Activated CD8-positive, alpha-beta memory T cell treated with anti-CD3 and anti-CD28 coated beads for 4 hours (primary cell): ENCODE measurements at places on chromosomes 4 and X.

DNA sequence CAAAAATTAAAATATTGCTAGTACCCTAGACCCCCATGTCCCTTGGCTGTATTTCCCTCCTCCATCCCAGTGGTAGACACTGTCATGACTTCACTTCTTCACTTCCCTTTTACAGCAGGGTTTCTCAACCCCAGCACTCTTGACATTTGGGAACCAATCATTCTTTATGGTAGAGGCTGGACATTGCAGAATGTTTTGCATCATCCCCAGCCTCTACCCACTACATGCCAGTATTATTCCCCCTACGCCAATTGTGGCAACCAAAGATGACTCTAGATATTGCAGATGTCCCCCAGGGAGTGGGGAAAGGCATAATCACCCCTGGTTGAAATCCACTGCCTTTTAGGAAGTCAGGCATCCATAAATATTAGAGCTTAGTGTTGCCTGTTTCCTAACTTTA is 138.6 kb downstream of the AMELX start:
- DNase-seq: no peak

GRCh38 chr4:81418572-81418971 is 53.1 kb downstream of the RASGEF1B start:
- DNase-seq: no peak

- no peak for DNase-seq
Measured at GRCh38 chrX:110315551-110315950, 2.3 kb downstream of the AMMECR1 start.

- no peak for DNase-seq
Measured at GRCh38 chr4:103197765-103198110, 405 bp downstream of the CENPE start.

GRCh38 chr4:150192986-150193385 is 114.7 kb downstream of the DCLK2 start:
- no peak for DNase-seq

DNA sequence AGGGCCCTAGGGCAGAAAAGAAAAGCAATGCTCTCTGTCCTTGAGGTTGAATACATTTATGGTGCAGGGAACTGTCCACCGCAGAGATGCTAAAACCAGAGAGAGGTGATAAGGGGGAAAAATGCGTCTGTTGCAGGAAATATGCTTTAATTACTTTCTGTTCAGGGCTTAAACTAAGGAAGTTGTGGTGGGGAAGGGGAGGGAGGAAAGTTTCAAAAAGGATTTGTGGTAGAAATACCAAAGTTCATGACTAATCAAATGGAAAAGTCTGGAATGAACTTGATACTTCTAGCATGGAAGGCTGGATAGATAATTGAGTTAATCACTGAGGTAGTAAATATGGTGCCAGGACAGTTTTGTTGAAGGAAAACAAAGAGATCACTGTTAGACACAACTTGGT is 99.0 kb downstream of the ASB9 start:
- DNase-seq: no peak

- DNase-seq: no peak
Measured at GRCh38 chr4:28508636-28509035, 1648.0 kb downstream of the STIM2 start.

DNA sequence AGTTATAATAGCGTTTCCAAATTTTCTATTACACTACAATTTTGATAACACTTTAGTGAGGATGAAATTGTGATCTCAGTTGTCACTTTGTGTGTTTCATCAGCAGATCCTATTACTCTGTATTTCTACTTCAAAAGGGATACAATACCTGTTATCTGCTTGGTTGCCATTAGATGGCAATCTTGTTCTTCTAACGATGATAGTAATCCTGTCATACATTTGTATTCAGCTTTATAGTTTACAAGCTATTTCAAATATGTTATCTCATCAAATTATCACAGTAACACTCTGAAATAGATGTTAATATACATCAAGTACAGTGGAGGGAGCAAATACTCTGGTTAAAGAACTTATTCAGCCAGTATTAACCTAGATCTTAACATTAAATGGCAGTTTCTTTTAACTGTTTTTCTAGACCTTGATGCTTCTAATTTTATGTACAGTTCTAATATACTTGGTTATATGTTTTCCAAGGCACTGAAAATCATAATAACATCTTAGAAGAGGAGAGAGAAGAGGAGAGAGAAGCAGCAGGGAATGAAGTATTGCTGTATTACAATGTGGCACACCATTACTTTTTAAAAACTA is 292.0 kb downstream of the CCSER1 start:
- DNase-seq: no peak

DNA sequence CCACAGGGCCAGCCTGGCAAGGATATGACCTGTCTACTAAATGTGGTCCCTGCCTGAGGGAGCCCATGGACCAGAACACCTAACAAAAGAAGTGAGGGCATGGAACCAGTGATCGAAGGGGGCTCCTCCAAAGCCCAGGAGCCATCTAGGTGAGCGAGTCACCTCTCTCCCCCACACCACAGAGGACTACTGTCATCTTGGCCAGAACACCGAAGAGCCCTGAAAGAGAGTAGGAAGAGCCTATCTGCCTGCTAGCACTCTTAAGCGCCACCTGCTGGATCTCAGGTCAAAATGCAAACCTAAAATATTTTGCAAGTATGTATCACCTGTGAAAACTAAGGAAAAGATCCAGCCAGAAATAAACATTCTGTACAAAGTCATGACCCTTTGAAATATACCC is 137.9 kb upstream of the ZXDB start:
- no peak for DNase-seq

DNA sequence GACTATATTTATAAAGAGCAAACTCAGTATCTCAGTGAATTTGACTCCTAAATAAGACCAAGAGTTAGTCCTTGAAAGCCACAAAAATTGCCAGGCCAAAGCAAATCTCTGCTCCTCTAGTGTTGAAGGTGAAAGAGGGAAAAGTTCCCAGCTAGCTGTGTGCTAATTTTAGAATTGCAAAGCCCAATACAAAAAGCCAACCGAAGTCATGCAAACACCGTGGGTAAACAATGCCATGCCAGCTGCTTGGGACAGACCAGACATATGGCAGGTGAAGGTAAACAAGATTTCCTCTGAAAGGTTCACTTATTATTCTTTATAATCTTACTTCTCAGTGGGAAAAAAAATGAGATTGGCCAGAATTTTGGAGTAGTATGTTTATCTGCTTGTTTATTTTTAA is 80.5 kb upstream of the LNX1 start:
- DNase-seq: no peak

GRCh38 chr4:7987148-7987989 is 47.7 kb upstream of the AFAP1 start:
- peak; percentile 27 for DNase-seq

DNA sequence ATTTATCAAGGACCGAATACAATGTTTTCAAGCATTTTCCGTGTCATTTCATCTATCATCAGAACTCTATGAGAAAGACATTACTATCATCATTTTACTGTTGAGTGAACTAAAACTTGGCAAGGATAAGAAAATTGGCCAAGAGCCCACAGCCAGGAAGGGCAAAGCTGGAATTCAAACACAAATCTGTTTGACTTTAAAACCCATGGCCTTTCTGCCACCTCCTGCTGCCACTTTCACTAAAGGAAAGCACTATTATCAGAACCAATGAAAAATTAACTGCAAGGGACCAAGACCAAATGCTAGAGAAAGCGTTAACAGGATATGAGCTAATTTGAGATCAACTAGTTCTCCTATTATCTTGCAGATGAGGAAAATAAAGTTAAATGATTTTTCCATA is 2759.2 kb downstream of the ARAP2 start:
- no peak for DNase-seq

GRCh38 chrX:13829983-13830382 is 13.1 kb upstream of the GPM6B start:
- DNase-seq: no peak

- DNase-seq: no peak
Measured at GRCh38 chr4:155173371-155173770, 35.1 kb upstream of the NPY2R start.

GRCh38 chr4:165794834-165795233 is 78.2 kb upstream of the TLL1 start:
- DNase-seq: no peak

GRCh38 chr4:77496457-77496856 is 109.2 kb upstream of the CXCL13 start:
- no peak for DNase-seq

- no peak for DNase-seq
Measured at GRCh38 chr4:87327136-87327535, 4.5 kb upstream of the HSD17B13 start.

DNA sequence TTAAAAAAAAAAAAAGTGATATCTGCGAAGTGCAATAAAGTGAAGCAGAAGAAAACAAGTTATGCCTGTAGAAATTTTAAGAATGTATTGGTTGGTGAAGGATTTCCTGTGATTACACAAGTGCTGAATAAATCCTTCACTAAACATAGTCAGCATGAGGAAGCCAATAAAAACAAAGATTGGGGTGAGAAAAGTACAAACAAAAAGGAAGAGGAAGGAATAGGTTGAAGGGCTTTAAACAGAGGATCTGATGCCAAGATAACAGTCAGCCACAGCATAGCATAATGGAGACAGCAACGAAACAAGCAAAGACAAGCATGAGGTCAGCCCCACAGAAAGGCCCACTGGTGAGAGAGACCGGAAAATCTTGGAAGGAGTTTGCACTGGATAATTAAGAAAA is 372.2 kb downstream of the ADAM29 start:
- DNase-seq: no peak

DNA sequence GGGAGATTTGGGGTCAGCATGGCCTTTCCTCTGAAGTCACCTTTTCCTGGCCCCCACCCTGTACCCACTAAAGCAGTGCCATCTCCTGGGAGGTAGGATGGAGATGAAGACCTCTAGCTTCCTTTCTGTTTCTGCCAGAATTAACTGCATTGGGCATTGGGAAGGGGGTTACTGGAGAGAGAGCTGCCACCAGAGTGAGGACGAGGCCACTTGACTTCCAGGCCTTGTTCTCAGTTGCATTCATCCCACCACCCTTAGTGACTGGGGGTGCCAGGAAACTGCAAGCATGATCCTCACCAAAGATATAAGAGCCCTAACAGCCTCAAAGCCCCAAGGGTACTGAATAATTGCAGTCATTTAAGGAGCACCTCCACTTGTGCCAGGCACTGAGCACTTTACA is 15.8 kb downstream of the SASH3 start:
- no peak for DNase-seq

GRCh38 chrX:123424546-123424945 is 240.5 kb downstream of the GRIA3 start:
- no peak for DNase-seq

DNA sequence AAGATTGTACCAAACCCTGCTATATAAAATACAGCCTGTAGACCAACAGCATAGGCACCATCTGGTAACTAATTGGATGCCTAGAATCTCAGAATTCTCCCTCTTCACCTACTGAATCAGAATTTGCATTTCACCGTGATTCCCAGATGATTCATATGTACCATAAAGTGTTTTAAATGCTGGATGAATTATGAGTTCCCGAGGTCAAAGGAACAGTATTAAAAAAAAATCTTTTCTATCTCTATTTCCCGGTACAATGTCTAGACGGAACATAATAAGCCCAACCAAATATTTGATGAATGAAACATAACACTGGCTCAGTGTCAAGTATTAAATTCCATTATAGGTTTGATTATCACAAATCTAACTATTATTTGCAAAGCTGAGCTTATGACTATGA is 280.0 kb downstream of the ANKRD50 start:
- DNase-seq: no peak

- DNase-seq: no peak
Measured at GRCh38 chr4:116926631-116927295, 158.6 kb downstream of the TRAM1L1 start.

GRCh38 chr4:91916219-91916618 is 387.5 kb upstream of the GRID2 start:
- DNase-seq: no peak

DNA sequence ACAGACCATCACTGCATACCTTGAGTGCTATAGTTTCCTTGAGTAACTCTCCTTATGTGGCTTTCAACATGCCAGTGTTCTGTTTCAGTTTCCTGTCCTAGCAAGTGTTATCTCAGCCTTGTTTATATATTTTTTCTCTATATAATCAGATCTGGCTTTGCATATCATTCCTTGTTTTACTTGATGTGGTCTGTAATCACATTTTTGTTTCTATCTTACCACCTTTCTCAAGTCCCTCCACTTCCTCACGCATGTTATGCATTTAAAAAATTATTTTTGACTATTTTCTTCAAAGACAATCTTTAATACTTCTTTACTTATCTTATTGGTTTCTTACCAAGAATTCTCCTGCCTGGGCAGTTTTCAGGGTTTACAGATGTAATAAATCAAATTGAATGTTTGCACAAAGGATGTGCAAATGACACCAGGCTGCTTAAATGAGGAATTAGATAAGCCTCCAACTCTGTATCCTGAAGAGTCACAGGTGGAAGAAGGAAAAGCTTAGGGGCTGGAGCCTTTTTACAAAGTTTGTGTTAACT is 351.2 kb downstream of the BMPR1B start:
- no peak for DNase-seq

DNA sequence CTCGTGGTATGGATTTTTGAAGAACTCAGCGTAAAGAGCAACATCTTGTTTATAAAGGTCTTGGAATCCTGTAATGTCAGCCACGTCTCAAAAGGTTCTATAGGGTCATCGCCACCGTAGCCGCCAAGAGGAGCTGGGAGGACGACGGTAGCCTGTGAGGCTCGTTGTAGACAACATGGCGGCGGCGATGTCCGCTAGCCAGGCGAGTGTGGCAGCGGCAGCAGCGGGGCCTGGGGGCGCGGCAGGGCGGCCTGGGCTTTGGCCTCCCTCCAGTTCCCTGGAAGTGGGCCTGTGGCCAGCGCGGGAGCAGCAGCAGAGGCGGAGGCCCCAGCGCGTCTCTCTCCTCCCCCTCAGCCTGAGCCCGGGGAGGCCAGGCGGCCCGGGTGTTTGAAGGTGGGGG is 143.5 kb upstream of the PBDC1 start:
- no peak for DNase-seq

DNA sequence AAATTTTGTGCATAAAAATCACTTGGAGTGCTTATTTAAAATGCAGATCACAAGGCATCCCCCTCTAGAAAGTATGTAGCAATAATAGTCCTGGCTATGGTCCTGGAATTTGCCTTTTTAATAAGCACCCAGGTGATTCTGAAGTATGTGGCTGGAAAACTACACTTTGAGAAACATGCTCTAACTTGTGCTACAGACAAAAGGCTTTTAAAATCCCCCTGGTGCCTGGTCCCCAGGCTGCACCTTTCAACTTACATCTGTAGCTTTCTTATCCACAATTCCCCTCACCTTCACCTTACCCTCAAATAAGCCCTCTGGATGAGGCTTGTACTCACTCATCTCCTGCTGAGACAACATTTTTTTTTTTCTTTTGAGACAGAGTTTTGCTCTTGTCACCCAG is 21.1 kb downstream of the ART3 start:
- no peak for DNase-seq

GRCh38 chrX:41739871-41740270 is 15.9 kb downstream of the GPR82 start:
- no peak for DNase-seq
